ENCODE measurements at places on chromosomes 3 and 15. TPM values are rescaled to one million over a fixed set of nuclear protein-coding genes. Genes with fewer than 3 reads are reported as not detected.

GRCh38 chr15:60682115-60682514 lies 203.2 kb upstream of the ICE2 start:
- no peaks in the 10 kb centered on the region for H3K4me1 ChIP-seq
- H3K27me3 ChIP-seq: peaks cover 2% of the 10 kb centered on the region

The PEX5L gene
- total RNA-seq: 0.23 TPM

DNA sequence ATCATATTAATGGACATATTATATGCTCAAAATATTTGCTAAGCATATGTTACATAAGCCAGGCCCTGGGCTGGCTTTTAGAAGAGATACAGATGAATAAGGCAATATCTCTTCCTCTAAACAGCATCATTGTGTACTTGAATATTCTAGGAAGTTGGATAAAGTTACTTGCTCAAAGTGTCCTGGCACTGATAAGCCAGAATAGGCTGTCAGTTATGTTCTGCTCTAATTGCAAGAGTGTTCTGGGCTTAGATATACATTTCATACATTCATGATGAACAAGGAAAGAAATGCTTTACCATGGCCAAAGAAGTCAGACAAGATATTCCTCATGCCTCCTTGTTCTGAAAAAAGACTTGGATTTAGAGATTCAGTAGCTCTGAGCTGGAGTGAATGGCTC lies 40.7 kb downstream of the KBTBD12 start:
- no peaks in the 10 kb centered on the region for H3K36me3 ChIP-seq
- H3K4me1 ChIP-seq: no peaks in the 10 kb centered on the region
- H3K27ac ChIP-seq: no peak overlapping the region
- peaks cover 46% of the 10 kb centered on the region for H3K27me3 ChIP-seq

The BCL2A1 gene
- 4.7 TPM for total RNA-seq

GRCh38 chr3:54761637-54762036 lies 166.2 kb downstream of the LRTM1 start:
- no peaks in the 10 kb centered on the region for H3K27me3 ChIP-seq
- H3K4me1 ChIP-seq: no peaks in the 10 kb centered on the region
- no peak overlapping the region for H3K27ac ChIP-seq

The GUCA1C gene
- total RNA-seq: not detected

The CFAP44 gene
- 0.74 TPM for total RNA-seq

DNA sequence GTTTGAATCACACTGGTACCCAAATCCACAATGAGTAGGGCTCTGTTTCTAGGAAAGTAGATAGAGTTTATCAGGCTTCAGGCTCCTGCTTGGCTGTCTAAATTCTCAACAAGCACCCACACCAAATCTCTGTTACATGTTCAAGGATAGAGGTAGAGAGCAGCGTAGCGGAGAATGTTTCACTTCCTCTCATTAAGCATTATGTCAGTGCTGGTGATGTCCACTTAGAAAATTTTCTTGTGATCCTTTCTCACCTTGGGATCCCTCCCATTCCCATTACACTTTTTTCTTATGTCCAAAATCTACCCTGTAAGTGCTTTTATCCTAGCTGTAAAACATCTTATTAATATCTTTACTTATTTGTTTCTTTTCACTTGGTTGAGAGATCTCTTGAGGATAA lies 34.7 kb upstream of the GCSAM start:
- peaks cover 2% of the 10 kb centered on the region for H3K27me3 ChIP-seq
- no peaks in the 10 kb centered on the region for H3K4me1 ChIP-seq
- no peak for DNase-seq
- H3K36me3 ChIP-seq: no peaks in the 10 kb centered on the region

DNA sequence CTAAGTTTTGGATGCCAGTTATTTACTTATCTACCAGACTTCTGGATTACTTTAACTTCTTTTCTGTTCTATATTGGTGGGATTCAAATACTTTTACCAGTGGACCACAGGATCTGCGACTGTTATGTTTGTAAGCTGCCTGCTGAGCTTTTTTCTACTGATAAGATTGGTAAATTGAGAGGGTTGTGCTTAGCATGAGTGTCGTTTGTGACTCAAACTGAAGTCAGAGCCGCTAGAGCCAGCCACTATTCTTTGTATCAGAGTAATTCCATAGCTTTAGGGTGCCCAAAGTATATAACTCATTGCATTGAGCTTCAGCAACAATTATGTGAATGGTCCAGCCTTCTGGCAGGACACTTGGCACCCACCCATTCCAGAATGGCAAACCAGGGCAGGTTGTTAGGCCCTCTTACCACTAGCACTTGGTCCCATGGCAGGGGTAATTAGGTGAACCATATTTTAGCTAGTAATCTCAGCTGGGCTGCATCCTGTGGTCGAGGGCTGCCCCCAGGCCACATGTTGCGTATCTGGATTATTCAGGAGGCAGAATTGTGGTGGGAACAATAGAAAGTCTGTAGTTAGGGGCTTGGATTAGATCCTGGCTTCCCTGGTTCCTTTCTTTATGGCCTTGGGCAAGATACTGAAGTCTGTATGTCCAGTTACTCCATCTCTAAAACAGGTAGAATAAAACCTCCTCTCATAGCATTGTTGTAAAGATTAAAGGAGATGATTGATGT lies 6.0 kb downstream of the PLCL2 start:
- no peak overlapping the region for H3K27ac ChIP-seq
- H3K4me1 ChIP-seq: peaks cover 6% of the 10 kb centered on the region
- no peaks in the 10 kb centered on the region for H3K27me3 ChIP-seq
